ENCODE measurements at places on chromosomes 16 and 17.
A peak's percentile ranks its signal among the peaks of the same experiment; 100 is the strongest.

- DNase-seq = peak; percentile 21
Measured at GRCh38 chr17:78923660-78924453, 1.3 kb downstream of the TIMP2 start.

DNA sequence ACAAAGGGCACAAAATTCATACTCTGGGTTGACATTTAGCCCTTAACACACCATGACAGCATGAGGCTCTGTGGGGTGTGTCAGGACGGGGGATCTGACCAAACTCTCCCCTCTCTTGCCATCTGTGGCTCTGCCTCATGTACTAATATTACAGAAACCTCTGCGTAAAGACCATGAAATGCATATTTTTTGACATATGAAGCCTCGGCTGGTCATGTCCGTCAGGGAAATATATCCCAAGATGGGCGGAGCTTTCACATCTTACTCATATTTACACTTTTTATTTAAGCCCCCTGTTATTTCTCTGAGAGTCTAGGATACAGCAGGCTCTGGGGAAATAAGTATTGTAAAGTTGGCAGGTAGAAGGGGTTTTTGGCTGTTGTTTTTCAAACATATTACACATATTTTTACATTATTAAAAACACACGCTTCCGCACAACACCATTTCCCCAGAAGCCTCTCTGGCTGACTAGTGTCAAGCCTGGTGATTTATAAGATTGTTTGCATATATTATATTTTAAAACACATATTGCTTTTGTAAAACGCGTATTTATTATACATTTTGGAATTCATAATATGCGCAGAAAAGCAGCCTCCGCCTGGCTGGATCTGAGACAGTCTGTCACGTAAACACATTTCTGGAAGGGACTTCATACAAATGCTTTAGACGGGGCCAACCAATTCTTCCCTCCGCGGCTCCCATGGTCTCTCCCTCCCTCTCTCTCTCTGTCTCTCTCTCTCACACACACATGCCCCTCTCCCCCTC lies 237.7 kb upstream of the ZFHX3 start:
- no peak for DNase-seq

DNA sequence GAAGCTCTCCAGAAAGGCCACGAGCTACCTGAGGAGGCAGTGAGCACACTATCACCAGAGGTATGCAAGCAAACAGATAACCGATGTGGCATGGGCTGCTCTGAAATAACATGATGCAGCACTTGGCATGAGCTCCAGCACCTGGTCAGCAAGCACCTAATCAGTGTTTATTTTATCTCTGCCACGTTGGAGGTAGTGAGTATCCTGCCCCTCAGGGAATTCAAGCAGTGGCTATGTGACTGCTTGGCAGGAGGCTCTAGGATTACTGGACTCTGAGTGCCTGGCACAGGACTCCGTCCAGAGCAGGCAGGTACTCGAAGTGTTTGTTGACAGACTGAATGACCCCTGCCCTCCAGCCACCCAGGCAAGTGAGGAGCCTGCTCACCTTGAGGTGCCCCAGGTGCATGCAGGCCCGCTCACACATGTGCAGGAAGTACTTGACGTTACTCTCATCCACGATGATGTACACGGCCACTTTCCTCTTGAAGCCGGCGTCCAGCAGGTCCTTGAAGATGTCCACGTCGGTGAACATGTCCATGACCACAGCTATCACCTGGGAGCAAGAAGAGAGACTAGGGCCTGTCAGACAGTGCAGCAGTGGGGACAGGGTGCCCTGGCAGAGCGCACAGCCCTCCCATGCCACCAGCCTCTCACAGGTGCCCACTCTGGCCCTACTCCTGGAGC lies 16.6 kb downstream of the FAM83G start:
- no peak for DNase-seq

DNA sequence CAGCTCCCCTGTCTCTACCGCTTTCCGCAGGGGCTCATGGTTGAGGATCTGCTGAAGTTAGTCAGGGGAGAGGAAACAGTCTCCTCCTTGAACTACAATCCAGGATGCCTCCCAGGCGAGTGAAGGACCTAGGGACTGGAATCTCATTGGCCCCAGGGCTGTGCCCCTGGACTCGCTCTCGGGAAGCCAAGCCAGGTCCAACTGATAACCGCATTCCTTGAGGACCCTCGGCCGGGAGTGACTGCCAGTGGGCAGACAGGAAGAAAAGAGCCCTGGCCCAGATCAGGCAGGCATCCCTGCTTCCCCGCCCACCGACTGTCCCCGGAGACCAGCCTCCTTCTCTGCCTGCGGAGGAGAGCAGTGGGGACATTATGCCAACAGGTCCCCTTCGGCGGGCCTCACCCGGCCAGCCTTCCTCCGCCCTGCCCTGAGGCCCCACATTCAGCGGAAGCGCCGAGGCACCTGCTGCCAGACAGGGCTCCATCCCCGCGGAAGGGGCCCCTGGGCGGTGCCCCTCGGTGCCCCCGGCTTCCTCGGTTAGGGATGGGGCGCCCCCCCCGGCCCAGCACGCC lies 776 bp downstream of the LRRC75A start:
- no peak for DNase-seq

DNA sequence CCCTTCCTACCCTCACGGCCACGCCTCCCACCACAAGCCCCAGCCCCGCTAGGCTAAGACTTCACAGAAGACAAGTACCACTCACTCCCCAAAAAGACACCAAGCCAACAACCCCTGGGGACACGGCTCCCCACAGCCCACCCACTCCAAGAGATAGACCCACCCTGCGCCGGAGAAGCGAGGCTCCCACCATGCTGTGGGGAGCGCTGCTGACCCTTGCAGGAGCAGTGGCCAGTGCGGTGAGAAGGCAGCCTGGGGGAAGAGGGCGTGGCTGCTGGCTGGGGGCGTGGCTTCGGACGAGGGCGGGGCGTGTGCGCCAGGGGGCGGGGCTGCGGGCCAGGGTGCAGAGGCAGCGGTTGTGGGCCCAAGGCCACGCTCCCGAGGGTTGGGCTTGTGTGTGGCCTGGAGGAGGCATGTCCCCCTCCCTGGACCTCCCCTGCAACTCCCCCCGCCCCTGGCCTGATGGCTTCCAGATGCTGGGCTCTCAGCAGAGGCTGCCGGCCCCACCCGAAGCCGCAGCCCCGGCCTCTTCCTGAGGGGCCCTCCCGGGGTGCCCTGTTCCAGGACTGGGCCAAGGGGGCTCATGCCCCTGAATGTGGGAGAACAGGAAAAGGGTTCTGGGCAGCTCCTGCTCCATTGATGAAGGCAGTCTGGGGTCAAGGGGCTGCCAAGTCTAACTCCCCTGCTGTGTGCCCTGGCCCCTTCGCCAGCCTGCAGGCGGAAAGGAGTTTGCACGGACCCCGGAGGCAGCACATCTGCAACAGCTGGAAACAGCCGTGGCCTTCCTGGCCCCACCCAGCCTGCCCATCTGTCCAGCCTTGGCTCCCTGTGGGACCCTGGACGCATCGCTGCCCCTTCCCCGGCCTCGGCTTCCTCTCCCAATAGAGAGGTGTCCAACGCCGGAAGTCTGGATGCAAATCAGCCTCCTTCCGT lies 9.1 kb downstream of the TFAP4 start:
- DNase-seq = no peak

DNA sequence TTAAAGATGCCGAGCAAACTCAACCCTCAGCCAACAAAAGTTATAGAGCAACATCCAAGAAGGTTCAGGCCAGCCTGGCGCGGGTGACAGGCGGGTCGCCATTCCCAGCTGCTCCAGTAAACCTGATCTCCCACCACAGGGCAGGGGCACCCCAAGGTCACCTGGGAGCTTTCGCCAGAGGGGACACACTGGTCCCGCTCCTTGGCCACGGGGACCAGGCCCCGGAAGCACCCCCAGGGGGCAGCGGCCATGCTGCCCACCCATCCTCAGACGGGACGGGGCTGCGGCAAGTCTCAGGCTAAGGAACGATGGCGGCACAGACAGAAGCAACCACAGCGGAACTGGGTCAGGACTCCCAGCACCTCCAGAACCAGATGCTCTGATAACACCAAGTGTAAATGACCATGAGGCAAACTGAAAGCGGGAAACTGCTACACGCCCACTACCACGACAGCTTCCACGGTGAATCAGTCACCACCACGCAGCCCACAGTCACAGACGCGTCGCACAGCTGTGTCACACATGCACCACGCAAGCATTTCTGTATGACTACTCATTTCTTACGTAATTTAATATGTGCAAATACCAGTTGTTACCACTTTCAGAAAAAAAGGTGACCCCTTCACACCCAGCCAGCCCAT lies 14.1 kb upstream of the CCDC154 start:
- no peak for DNase-seq

Measured in NCI-H345 (cell line).